ENCODE measurements at places on chromosomes 16 and 17.

- no peak for DNase-seq
Measured at GRCh38 chr16:50718761-50719400, 23.0 kb upstream of the CYLD start.

DNA sequence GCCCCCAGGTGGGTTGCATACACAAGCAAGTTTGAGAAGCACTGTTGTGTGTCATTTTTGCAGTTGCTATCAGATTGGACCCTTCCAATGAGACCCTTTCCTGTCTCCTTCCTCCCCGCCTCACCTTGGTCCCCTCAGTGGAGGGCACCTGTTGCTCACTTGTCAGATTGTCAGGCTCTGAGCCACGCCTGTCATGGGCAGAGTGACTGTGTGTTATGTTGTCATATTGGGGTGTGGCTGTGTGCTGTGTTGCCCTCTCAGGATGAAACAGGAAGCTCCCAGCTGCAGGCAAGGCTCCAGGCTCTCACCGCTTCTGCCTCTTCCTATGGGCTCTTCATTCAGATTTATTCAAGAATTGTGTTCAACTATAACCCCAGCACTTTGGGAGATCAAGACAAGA, 302.9 kb downstream of the CPPED1 start:
- no peak for DNase-seq

- no peak for DNase-seq
Measured at GRCh38 chr17:69854225-69854780, 220.7 kb upstream of the KCNJ16 start.

DNA sequence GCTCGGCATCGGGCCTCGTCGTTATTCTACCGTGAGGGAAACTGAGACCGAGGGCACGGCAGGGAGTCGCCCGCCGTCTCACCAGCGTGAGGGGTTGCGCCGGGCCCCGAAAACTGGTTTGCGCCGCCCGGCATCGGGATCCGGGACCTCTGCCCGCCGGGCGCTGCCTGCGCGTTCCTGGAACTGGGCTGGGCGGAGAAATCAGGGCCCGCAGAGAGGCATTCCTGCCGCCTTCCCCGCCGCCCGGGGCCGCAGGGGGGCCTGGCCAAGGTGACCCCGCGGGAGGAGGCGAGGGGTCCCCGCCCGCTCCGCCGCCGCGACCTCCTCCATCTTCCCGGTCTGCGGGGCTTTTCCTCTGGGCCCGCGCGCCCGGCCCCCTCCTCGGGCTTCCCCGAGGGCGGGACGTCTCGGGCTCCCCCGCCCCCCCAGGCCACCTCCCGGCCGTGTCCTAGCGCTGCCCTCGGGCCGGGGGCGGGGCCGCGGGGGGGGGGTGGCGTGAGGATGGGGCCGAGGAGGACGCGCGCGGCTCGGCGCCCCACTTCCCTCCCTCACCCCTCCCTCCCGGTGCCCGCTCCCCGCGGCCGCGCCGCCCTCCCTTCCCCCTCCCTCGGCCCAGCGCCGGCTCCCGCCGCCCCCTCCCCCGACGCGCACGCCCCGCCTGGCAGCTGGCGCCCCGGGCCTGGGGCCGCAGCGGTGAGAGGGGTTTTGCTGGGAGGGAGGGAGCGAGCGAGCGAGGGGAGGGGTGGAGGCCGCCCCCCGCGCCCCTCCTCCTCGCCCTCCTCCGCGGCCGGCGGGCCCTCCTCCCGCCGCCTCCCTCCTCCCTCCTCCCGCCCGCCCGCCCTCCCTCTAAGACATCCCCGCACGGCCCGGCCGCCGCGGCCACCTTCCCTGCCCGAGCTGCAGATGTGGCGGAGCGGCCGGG, at the start of gene GLIS2:
Gene GLIS2 (plus strand): TSS at position 882 of the 922 bp plus-strand sequence. CDS start 16,214 bp downstream, outside the sequence.
- no peak for DNase-seq

- no peak for DNase-seq
Measured at GRCh38 chr16:53041320-53042051, 11.2 kb downstream of the CHD9NB start.

GRCh38 chr17:8186446-8186786, 3.6 kb downstream of the BORCS6 start:
- no peak for DNase-seq

DNA sequence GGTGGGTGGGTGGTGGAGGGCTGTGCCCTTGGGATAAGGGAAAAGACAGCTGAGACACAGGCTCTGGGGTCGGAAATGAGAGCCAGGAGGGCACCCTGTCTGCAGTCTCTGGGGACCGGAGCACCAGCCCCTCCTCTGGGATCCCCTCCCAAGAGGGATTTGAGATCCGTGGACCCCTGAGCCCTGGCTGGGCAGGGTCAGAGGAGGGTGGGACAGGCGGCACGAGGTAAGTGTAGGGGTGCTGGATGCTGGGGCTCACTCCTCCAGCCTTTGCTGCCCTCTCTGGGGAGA, 425 bp downstream of the SGSH start:
- no peak for DNase-seq

DNA sequence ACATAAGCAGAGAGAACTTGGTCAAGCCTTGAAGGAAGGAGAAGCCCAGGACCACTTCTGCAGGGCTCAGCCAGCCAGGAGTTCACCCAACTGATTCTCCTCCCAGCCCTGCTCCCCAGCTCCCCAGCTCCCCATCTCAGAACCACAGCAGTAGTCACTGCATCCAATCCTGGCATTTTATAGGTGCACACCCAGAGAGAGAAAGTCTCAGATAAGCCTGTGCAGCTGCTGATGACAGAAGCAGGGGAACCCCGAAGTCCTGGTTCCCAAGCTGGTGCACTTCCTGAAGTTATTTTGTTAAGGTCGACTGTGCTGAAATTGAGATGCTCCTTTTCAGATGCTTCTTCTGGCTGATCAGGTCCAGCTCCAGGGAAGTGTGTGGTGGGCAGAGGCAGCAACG, 6.6 kb downstream of the RNF112 start:
- DNase-seq, result no peak

DNA sequence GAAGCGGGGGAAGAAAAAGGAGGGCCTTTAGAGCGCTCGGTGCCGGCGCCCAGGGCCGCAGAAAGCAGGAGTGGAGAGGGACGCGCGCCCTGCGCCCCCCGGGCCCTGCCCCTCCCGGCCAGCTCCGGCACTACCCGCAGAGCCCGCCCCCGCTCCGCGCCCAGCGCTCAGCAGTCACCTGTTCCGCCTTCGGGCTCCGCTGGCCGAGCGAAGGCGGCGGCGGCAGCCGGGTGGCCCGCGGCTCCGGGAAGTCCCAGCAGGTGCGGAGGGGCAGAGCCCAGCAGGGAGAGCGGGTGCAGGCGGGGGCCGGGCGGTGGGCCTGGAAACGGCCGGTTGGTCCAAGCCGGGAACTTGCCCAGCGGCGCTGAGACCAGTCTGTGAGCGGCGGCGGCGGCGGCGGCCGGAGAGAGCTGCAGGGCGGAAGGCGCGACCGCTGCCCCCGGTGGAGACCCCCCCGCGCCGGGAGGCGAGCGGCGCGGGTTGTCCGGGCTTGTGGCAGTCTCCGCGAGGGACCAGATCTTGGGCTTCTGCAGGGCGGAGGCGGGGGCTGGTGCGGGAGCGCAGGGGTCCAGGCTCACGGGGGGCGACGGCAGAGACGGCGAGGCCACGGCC, 2.2 kb downstream of the IRX3 start:
- no peak for DNase-seq

- no peak for DNase-seq
Measured at GRCh38 chr17:43171586-43172487, 823 bp downstream of the NBR1 start.

DNA sequence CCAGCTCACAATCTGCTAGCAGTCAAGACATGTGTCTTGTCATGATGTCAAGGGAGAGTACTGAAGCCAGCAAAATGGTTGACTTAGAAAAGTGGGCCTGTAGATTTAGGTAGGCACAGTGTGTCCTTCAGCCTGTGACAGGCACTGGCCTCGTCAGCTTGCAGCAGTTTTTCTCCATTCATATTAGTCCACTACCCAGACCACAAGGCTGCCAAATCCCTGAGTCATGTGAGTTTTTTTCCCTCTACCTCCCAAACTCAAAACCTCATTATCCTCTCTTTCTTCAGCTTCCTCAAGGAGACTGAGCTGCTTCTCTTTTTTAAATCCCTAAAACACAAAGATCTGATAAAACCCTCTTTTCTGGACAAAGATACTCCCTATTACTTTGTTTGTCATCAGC, 102.6 kb upstream of the HS3ST3A1 start:
- DNase-seq, result no peak

- DNase-seq, result no peak
Measured at GRCh38 chr16:15640966-15641365, 2.0 kb downstream of the MARF1 start.

- DNase-seq, result no peak
Measured at GRCh38 chr17:43356999-43357398, 41.8 kb upstream of the ARL4D start.

DNA sequence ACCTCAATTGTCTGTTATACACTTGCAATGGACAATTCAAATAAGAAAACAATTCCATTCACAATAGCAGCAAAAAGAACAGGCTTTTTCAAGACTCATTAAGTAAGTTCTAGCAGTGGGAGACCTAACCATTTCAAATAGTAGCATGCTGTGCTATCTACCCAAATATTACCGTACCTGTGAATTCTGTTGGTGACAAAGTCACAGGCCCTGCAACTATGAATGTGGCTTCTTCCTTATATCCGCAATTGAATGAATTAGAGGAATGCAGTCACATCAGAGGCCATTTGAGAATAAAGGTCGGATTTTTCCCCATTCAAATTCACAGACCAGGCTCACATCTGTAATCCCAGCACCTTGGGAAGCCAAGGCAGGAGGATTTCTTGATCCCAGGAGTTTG, 800 bp upstream of the NME4 start:
- DNase-seq, result no peak

DNA sequence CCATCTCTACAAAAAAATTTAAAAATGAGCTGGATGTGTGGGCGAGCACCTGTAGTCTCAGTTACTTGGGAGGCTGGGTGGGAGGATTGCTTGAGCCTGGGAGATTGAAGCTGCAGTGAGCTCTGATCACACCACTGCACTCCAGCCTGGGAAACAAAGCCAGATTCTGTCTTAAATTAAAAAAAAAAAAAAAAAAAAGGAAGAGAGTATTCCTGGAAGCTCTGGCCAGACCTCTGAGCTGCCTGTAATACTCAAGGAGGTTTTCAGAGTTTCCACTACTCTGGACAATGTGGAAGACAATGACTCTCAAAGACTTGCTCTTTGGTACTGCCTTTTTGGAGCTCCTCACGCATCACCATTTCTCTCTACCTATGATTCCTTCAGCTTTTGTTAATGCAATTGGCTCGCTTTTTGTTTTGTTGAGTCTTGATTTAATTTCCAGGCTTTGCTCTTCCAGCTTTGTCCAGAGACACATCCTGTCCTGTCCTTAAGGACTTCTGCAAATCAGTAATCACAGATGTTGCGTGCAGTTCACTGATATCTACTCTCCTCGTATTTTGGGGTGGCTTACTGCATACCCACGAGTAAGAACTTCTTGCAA, 10.8 kb downstream of the CHD9 start:
- no peak for DNase-seq

GRCh38 chr16:89505204-89506112, 2.7 kb upstream of the SPG7 start:
- peak; percentile 74 for DNase-seq

DNA sequence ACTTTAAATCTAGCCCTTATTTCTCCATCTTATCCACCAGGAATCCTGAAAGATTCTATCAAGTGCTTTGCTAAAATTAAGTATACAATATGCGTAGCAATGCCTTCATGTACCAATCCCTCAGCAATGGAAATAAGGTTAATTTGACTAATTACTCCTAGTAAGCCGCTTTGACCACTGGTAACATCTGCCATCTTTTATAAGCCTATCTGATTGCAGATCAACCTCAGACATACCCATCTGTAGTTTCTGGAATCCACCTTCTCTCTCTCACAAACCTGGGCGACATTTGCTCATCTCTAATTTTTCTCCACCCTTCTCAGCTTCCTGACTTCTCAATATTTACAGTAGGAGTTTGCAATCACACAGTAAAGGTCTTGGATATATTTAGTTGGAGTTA, 138.8 kb upstream of the CRHR1 start:
- DNase-seq, result no peak

DNA sequence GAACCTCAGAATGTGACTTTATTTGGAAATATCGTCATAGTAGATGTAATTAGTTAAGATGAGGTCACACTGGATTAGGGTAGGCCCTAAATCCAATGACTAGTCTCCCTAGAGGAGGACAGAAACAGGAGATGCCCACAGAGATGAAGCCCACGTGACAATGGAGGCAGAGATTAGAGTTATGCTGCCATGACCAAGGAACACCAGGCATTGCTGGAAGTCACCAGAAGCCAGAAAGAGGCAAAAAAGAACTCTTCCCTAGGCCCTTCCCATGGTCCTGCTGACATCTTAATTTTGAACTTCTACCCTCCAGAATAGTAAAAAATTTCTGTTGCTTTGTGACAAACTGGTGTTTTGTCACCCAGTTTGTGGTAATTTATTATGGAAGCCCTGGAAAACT, 49.6 kb downstream of the IKZF3 start:
- DNase-seq, result no peak

DNA sequence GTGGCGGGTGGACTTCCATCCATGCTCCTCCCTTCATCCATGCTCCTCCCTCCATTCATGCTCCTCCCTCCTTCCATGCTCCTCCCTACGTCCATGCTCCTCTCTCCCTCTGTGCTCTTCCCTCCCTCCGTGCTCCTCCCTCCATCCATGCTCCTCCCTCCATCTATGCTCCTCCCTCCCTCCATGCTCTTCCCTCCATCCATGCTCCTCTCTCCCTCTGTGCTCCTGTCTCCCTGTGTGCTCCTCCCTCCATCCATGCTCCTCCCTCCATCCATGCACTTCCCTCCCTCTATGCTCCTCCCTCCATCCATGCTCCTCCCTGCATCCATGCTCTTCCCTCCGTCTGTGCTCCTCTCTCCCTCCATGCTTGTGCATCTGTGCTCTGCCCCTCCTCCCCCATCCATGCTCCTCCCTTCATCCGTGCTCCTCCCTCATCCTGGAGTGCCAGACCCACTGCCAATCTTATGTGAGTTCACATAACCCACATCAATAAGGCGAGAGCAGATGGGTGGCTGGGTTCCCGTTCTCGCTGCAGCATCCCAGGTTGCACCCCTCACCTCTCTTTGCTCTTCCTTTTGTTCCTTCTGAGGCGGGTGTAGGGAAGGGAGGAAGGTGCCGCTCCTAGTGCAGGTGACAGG, 22.8 kb downstream of the KSR1 start:
- DNase-seq, result no peak

DNA sequence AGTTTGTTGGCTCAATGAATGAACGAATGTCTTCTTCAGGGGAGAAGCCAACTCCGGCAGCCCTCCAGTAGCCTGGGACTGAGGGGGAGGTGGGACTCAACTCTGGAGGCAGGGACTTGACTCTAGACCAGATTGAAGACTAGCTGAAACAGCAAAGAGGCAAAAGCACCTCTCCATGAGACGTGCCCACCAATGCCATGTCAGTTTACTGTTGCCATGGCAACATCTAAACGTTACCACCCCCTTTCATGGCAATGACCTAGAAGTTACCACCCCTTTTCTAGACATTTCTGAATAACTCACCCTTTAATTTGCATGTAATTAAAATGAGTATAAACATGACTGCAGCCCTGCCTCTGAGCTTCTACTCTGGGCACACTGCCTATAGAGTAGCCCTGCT, 91.8 kb downstream of the ASIC2 start:
- DNase-seq, result no peak

GRCh38 chr17:79410681-79411080, 200.2 kb downstream of the RBFOX3 start:
- no peak for DNase-seq

- no peak for DNase-seq
Measured at GRCh38 chr16:24990803-24991202, 24.4 kb downstream of the ARHGAP17 start.
